Lower leg skin (tissue), 4 donors: ENCODE measurements at places on chromosomes 16 and 17. TPM values are rescaled to one million over a fixed set of nuclear protein-coding genes. Genes with fewer than 3 reads are reported as not detected.

Gene CDK5R1
- 5.8 TPM for total RNA-seq

DNA sequence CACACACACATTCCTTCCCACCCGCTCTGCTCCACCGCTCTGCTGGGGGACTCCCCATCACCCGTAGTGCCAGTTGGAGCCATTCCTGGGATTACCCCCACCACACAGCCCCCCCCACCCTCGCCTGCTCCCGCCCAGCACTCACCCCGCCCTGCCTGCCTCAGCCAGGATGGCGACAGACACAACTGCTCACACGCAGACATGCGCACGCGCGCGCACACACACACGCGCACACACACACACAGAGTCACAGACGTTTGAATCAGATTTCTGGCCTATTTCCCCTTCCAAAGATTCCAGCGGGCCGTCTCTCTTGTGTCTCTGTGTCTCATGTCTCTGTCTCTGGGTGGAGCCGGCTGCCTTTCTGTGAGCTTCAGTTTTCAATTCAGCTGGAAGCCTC lies 4.4 kb downstream of the CACNA1G start:
- peak; percentile 78 for DNase-seq

- DNase-seq, result no peak
Measured at GRCh38 chr16:25416002-25416401, 158.4 kb upstream of the ZKSCAN2 start.

GRCh38 chr17:77840513-77841165 lies 117.9 kb upstream of the TNRC6C start:
- DNase-seq, result no peak

GRCh38 chr16:53611179-53611696 lies 92.4 kb downstream of the RPGRIP1L start:
- DNase-seq, result no peak

GRCh38 chr17:38604479-38605403 lies 1.0 kb downstream of the SRCIN1 start:
- DNase-seq, result no peak

DNA sequence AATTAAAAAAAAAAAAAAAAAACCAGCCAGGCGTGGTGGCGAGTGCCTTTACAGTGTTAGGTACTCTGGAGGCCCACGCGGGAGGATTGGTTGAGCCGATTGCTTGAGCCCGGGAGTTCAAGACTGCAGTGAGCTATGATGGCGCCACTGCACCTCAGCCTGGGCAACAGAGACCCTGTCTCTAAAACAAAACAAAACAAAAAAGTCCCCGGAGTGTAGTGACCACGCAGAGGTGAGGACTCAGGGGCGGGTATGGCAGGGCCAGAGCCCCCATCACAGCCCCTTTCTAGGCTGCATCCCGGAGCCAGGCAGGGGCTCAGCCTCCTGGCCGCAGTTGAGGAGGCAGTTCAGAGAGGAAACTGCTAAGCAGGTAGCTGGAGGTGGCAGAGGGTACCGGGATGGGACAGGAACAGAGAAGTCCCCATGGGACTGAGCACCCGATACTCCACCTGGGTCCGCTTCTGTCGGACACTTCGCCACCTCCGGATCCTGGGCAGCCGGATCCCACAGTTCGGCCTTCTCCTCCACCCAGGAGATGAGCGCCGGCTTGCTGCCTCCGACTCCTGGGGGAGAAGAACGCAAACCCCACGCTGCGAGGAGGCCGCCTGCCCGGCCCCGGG lies 800 bp downstream of the ZNF747 start:
- no peak for DNase-seq

- DNase-seq, result no peak
Measured at GRCh38 chr16:81437865-81438264, 6.7 kb upstream of the CMIP start.

DNA sequence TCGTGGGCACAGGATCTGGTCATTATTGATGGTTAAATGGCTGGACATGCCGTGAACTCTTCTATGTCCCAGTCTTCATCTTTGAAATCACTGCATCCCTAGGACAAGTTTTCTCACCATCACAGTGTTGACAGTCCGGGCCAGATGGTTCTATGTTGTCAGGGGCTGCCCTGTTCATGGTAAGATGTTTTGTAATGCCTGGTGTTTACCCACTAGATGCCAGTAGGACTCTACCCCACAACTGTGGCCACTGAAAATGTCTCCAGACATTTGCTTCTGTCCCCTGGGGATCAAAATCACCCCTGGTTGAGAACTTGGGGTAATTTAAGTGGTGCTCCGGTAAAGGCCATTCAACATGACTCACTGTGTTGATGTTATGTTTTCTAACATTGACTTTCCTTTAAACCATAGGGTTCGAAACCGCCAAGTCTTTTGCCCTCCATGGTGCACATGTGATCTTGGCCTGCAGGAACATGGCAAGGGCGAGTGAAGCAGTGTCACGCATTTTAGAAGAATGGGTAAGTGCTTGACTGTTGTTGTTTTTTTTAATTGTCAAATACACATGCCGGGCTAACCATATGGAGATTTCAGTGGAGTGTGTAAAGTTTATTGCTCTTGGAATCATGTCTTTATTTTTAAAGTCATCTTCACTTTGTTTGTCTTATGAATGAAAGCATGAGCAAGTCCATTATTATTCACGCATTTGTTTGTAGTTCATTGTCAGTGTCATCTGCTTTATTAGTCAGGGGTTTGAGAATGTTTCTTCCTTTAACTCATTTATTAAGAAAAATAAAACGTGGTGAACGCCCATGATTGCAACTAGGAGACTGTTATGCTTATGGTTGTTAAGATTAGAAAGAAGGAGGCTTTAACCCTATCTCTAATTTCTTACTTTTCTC lies 64.6 kb downstream of the WWOX start:
- no peak for DNase-seq

GRCh38 chr16:25143928-25144327 lies 32.4 kb downstream of the LCMT1 start:
- no peak for DNase-seq

DNA sequence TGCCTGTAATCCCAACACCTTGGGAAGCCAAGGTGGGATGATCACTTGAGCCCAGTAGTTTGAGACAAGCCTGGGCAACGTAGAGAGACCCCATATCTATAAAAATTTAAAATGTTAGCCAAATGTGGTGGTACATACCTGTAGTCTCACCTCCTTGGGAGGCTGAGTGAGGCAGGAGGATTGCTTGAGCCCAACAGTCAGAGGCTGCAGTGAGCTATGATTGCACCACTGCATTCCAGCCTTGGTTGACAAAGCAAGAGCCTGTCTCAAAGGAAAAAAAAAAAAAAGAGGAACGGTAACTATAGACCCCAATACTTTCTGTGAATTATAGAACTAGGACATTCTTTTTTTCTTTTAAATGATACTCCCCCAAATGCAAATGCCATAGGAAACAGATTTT lies 1.8 kb upstream of the TMC5 start:
- no peak for DNase-seq

GRCh38 chr17:49760296-49760695 lies 3.6 kb downstream of the FAM117A start:
- no peak for DNase-seq

GRCh38 chr17:38881600-38882191 lies 11.8 kb downstream of the LASP1 start:
- DNase-seq, result peak; percentile 94

- no peak for DNase-seq
Measured at GRCh38 chr16:62135446-62135845, 99.2 kb upstream of the CDH8 start.
